ENCODE measurements at places on chromosomes 16 and 17. TPM values are rescaled to one million over a fixed set of nuclear protein-coding genes. Genes with fewer than 3 reads are reported as not detected.

DNA sequence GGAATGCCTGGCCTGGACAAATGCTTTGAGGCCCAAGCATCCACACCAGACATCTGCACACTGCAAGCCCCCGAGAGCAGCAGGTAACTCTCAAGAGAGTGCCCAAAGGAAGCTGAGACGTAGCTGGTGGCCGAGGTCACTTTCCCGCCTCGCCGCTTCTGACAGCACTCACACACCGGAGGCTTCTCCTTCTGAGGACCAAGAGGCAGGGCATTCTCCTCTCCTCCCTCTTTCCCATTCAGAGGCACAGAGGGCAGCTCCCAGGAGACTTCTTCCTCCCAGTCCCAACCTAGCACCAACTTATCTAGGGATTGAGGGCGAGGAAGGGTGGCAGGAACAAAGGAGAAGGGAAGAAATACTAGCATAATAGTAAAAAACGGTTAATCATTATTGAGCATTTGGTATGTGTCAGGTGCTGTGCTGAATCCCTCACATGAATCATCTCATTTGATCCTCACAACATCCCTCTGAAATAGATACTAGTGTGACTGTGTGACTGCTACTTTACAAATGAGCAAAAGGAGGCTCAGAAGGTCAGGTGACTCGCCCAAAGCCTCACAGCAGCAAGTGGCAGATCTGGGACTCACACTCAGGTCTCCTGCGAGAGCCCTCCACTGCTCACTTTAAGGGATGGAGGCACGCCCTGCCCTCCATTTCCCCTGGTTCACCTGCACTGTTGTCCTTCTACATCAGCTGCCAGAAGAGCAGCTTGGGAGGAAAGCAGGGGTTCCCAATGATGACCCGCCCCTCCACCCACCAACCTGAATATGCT is 41.8 kb downstream of the MYO18A start:
- no peaks in the 10 kb centered on the region for H3K27me3 ChIP-seq
- H3K36me3 ChIP-seq, result no peaks in the 10 kb centered on the region
- no peak overlapping the region for H3K27ac ChIP-seq
- peaks cover 45% of the 10 kb centered on the region for H3K4me1 ChIP-seq

- H3K27ac ChIP-seq, result no peak overlapping the region
- H3K36me3 ChIP-seq, result no peaks in the 10 kb centered on the region
- peaks cover 39% of the 10 kb centered on the region for H3K27me3 ChIP-seq
- no peak overlapping the region for H3K4me3 ChIP-seq
- peaks cover 2% of the 10 kb centered on the region for H3K4me1 ChIP-seq
Observed at GRCh38 chr17:40800381-40800780, 622 bp upstream of the KRT28 start.

LGALS9C gene
- total RNA-seq, result not detected

DNA sequence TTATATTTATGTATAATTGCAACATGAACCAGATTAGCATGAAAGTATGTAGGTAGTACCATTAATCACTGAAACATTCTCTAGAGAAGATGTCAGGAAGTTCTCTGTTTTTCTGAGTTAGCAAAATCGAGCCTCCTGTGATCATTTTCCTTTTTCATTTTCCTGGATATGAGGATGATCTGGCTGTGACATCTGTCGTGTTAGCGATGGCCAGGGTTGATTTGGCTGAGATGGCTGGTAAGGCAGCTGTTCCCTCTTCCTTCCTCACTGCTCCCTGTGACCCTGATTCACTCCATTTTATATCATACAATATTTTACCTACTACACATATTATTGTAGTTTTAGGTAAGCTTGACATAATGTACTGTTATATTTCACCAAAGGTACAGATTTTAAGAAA is 10.3 kb downstream of the CNTNAP4 start:
- H3K36me3 ChIP-seq, result no peaks in the 10 kb centered on the region
- no peak overlapping the region for H3K27ac ChIP-seq

CCL7 gene
- not detected for total RNA-seq

All from chondrocyte (in vitro differentiated cells).